ENCODE measurements at places on chromosomes 5 and 9.

DNA sequence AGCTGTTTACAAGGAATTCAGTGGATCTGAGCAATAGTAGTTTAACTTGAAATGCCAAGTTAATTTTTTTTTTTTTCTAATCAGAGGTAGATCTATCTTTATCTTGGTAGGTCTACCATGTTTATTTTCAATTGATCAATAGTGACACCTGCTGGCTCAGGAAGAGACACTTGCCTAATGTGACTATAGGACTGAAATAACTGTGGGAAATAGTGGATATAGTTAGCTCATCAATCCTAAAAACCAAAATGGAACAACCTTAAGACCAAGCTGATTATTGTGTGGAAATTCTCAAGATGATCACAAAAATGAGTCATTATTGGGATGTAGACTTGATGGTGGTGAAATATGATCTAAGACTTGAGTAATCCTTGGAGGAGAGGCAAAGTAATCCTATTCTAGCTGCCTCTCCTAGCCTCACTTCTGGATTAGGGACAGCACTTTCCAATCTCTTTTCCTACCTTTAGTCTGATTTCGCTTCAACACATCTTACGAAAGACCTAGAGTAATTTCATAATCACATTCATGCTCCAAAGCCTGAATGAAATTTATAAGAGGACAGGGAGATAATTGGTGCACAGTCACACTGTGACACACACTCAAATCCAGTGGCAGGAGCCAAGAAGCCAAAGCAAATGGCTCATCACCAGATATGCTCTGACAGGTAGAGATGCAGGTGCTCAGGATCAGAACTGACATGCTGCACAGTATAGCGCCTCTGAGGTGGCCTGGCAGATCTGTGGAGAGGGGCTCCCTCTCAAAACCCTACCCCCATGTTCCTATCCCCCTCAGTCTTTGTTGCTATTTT lies 156.3 kb downstream of the HMHB1 start:
- peak; percentile 38 for DNase-seq

DNA sequence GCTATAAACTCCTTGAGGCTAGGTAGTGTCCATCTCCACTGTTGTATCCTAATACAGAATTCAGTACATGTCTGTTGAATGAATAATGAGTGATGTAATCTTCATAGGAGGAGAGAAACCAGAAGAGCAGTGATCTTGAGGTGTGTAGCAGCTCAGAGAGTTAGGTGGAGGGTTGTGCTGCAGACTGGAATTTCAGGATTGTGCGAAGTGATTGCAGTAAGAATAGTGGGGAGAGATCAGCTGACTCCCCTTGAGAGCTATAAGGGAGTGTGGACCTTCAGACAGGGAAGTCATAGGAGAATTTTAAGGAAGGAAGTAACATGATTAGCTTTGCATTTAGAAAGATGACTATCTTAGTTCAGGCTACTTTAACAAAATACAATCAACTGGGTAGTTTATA lies 4.4 kb downstream of the SNX24 start:
- DNase-seq: no peak

GRCh38 chr9:109471475-109472393 lies 26.4 kb downstream of the PTPN3 start:
- DNase-seq: no peak

GRCh38 chr5:172389578-172390112 lies 64.7 kb downstream of the SH3PXD2B start:
- no peak for DNase-seq

DNA sequence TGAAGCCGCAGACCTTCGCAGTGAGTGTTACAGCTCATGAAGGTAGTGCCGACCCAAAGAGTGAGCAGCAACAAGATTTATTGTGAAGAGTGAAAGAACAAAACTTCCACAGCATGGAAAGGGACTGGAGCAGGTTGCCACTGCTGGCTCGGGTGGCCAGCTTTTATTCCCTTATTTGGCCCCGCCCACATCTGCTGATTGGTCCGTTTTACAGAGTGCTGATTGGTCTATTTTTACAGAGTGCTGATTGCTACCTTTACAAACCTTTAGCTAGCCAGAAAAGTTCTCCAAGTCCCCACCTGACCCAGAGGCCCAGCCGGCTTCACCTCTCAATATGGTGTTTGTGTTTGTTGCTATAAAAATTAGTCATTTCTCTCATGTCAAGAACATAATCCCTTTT lies 49.7 kb downstream of the RECK start:
- no peak for DNase-seq

DNA sequence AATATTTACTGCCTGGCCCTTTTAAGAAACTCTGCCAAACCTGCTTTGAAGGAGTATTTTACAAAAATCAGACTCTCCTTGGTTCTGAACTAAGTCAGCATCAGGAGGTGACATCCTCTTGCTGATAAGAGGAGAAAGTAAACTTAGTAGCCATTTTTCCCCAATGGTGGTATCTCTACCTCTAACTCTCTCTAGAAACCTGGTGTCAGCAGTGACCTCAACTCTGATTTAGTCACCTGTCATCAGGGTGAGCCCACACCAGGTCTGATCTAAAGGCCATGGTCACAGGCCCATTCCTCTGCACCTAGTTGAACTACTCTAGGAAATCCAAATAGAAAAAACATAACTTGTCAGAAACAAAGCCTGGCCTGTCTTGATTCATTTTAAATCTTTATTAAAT lies 4.2 kb downstream of the CARNMT1 start:
- no peak for DNase-seq

DNA sequence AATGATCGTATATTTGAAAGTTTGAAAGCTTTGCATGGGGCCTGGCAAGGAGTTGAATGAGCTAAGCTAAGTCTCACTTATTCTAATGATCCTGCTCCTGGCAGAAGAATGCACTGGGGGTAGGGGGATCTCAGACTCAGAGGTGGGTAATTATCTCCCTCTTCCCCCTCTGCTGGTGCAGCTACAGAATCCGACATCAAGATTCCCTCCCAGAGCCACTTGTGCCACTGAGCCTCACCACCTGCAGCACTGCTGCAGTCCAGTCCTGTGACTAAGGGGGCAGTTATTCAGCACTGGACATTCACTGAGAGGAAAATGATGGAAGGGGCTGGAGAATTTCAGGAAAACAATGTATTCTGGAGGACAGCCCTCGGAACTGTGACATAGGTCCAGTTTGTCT lies 205.8 kb downstream of the DEPDC1B start:
- no peak for DNase-seq

DNA sequence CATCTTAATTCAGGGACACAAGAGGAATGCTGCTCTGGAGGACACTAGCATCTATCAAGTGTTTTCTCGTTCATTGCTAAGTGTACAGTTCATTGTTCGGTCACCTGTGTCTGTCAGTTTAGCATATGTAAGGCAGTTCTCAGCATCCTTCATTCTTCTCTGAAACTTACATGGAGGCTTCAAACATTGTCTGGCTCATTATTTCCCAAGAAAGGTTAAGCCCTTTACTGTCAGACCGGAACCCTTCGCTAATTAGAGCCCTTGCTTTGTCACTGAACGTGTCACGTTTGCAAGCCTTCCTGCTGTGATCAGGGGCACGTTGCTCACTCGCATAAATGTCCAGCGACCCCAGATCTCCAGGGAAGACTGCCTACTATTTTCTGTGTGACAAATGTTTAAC lies 62.3 kb upstream of the RIOK2 start:
- no peak for DNase-seq

Data from BJ (cell line).